ENCODE measurements at places on chromosomes 16 and 17.

DNA sequence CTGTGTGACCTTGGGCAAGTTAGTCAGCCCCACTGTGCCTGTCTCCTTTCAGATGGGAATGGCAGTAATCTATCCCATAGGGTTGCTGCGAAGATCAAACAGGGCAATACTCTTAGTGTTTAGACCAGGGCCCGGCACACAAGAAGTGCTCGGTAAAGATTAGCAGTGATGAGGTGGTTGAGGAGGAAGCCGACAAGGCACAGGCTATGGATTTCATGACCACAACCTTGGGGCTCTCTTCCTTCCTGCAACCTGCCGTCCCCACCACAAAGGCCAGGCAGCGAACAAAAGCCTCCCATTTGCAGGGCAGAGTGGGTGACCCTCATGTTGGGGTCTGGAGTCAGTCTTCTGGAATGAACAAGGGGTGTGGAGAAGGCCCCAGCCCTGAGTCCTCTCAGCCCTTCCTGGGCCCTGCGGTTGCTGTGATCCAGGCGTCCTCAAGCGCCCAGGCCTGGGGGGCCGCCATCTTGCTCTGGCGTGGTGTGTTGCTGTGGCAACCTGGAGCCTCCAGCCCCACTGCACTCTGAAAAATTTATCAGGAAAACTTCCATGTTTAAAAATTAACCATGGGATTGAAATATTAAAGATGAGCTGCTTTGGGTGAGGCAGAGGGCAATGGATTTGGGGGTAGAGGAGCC lies 9.8 kb downstream of the ADAM11 start:
- DNase-seq, result no peak

DNA sequence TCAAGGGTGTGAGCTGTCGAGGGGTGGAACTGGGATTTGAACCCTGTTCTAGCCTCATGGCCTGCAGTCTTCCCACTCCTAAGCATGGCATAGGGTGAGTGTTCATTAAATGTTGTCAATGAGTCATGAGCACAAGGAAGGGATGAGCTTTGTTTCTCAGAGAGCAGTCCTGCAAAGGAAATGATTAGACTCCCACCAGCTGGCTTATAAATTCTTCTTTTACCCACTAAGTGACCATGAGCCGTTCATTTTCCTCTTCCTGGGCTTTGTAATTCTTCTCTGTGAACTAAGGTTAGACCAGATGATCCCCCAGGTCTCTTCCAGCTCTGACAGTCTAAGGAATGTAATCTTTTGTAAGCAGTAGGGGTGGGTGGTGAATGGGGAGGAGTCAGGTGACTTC lies 47.9 kb upstream of the HNF1B start:
- no peak for DNase-seq

DNA sequence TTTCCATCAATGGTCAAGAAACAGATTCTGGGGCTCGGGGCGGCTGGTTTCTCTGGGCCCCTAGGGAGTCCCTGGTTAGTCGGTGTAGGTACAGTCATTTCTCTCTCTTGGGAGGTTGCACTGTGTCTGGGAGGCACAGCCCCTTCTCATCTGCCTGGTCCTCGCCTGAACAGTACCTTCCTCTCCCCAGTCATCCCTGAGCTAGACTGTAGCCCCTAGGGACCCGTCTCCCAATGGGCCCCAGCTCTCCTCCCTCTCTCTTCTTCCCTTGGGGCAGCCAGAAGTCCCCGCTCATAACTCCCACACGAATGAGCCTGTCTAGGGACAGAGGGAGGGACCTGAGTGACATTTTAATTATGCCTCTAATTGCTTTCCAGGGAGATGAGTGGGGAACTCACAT lies 20.2 kb upstream of the CPSF4L start:
- DNase-seq, result no peak

DNA sequence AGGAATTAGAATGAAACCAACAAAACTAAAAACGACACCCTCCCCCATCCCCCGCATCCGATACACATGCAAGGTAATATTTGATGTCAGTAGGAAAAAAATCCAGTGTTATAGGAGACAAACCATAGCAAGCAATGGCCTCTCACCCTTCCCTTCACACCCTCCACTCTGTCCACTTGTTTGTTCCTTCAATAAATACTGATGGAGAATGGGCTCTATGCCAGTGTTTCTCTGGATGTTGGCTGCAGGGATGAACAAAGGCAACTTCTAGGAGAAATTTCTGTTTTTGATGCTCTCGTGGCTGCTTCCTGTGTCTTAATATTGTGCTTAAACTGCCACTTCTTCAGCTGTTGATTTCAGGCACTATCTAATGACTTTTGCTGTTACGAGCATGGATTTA lies 98.8 kb downstream of the WWOX start:
- DNase-seq, result no peak

- no peak for DNase-seq
Observed at GRCh38 chr17:54353789-54354525, 531.2 kb downstream of the KIF2B start.

DNA sequence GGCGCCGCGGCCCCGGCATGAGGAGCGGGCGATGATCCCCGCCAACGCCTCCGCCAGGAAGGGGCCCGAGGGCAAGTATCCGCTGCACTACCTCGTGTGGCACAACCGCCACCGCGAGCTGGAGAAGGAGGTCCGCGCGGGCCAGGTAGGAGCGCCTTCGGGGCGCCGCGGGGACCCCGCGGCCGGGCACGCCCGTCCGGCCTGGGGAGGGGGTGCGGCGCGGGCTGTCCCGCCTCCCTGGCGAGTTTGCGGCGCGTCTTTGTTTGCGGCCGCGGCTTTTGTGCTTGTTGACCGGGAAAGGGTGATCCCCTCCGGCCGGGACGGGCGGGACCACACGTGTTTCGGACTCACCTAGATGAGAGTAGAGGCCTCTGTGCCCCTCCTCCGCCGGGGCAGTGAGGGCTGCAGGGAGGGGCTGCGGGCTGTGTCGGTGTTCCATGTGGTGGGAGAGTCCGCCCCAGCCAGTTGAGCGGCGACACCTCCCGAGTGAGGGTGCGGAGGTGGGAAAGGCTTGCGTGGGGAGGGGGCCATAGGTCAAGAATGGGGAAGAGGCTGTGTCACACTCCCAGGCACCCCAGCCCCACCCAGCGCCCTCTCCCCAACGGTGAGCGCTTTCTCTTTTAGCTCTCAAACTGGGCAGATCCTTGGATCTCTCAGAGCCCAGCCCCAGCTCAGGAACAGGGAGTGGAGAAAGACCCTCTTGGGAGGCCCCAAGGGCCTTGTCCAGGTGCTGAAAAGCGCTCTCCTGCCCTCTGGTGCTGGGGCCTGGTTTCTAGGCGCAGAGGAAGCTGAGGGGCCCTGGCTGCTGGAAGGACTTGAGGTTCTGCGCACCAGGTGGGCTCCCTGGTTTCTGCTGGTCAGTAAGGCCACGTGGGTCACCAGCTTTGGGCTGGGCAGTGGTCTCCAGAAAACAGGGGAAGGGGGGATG lies 923 bp downstream of the ANKRD13B start:
- DNase-seq, result no peak

DNA sequence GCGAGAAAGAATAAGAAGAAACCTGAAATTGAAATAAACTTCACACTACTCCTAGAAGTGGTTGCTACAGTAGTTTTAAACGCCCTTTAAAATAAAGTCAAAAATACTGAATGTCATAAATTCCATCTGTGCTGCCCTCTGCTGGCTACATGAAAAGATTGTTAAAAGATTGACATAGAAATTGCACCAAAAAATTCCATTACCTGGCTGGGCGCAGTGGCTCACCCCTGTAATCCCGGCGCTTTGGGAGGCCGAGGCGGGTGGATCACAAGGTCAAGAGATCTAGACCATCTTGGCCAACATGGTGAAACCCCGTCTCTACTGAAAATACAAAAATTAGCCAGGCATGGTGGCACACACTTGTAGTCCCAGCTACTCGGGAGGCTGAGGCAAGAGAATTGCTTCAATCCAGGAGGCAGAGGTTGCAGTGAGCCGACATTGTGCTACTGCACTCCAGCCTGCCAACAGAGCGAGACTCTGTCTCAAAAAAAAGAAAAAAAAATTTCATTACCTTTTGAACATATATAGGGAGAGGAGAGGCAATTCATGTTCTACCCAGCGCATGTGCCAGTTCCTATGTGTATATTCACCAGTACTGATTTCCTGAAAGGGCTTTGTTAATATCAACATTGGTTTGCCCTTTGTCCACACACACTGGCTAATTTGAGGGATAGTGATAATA lies 36.5 kb downstream of the CYTH1 start:
- peak; percentile 45 for DNase-seq

DNA sequence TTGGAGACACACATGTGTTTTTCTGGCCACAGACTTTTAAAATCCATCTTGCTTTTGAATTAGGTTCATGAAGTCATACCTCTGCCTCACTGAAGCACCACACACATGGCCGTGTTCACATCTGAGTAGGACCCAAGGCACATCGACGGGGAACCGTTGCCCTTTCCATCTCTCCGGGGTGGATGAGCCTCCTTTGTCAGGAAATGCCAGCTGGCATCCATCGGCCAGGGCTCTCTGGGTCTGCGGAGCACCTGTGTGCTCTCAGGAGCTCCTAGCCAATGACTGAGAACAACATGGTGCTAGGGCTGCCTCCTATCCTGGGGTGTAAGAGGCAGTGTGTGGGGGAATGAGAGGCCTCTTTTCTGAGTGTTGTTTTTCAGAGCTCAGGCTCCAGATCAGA lies 24.5 kb upstream of the NKD1 start:
- no peak for DNase-seq

- no peak for DNase-seq
Observed at GRCh38 chr17:10276436-10276835, 78.0 kb upstream of the GAS7 start.

- DNase-seq, result no peak
Observed at GRCh38 chr16:3014971-3015370, 2.2 kb downstream of the CLDN9 start.

DNA sequence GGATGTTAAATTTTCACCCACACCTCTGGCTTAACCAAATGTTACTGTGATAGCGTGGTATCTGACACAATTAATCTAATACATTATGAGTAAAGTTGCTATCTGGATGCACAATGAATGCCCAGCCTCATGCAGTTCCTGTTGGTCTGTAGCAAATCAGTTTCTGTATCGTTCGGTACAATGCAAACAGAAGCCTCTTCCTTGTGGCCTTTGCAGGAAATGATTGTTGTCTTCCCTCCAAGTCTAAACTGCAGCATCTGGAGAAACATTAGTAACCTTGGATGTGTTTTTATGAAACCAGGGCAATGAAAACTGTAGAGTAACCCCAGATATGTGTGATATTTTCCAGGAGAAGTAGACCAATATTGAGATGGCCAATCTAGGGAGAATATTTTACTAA lies 46.8 kb downstream of the CYB561 start:
- DNase-seq, result no peak

GRCh38 chr17:6599364-6599763 lies 41.1 kb downstream of the KIAA0753 start:
- DNase-seq, result no peak

- no peak for DNase-seq
Observed at GRCh38 chr16:12398029-12398682, 405.5 kb downstream of the CPPED1 start.

GRCh38 chr17:2222901-2223616 lies 80.5 kb downstream of the SMG6 start:
- no peak for DNase-seq

DNA sequence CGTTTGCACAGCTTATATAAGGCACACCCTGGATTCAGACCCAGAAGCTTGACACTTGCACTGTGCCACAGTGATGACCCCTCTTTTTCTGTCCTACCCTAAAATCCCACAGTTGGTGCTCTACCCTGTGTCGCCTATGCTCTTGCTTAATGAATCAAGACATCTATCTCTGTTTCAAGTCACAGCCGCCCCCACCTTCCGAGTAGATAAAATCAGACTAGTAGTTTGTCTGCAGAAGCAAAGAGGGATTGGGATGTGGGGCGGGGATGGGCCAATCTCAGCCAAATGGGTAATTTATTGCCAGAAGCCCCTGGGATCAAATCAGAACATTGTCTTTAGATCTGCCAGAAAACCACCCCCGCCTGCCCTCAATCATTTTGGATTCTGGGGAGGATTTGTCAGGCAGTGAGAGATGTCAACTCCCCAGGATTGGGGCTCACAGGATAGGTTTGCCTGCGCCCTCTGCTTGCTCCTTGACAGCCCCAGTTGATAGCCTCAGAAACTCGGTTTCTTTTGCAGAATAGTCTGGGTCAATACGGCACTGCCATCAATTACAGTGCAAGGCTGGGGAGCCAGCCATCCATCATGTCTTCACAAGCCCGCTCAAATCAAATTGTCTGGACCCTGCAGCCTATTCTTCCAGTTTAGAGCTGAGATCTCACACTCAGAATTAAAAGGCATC lies 520.8 kb downstream of the GRIN2A start:
- DNase-seq, result no peak

GRCh38 chr16:30874244-30874820 lies 19.5 kb downstream of the BCL7C start:
- DNase-seq, result no peak

- no peak for DNase-seq
Observed at GRCh38 chr17:48563385-48563838, 14.7 kb downstream of the HOXB4 start.

DNA sequence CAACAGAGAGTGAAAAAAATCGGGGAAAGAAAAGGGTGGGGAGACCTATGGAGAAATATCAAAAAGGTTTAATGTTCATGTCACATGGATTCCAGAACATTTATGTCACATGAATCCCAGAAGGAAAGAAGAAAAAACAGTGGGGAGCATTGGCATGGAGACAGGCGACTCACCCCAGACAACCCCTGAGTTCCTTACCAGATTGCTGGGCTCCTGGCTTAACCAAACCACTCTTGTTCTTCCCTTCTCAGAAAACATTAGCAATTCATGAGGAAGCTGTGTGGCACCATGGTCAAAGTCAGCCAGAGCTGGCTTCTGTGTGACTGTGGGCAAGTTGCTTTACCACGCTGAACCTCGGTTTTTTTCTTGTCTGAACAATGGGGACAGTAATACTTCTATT lies 49.6 kb upstream of the CLEC19A start:
- no peak for DNase-seq

DNA sequence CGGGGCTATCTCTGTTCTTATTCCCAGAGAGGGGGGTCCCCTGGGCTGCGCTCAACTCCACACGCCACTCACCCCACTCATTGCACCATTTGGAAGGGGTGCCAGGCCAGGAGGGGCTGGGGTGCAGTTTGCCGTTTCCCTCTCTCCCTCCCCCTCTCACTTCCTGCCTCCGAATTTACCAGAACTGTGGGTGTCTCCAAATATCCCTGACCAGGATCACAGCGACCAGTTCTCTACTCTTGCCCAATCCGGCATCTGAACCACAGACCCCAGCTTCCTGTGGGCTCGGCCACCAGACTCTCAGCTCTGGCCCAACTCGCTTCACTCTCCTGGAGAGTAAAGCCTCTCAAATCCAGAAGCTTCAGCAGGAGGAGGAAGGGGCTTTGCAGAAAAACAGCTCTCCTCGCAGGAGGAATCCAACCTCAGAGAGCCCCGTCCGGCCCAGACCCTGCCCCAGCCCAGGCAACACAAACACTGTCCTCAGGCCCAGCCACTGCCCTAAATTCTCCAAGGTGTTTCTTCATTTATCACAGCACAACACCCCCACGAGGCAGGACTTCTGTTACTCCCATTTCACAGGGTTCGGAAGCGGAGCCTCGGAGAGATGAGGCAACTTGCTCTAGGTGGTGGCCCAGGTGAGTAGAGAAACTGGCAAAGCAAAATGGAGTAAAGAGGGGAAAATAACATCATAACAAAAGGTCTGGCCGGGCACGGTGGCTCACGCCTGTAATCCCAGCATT lies 423 bp upstream of the ASGR2 start:
- DNase-seq, result no peak

GRCh38 chr17:57146273-57146672 lies 61.2 kb downstream of the AKAP1 start:
- DNase-seq, result no peak

GRCh38 chr16:67014634-67015312 lies 14.2 kb upstream of the CBFB start:
- no peak for DNase-seq

- DNase-seq, result no peak
Observed at GRCh38 chr17:12959441-12959840, 58.4 kb downstream of the ELAC2 start.

Measured in SW 1271 (cell line).